ENCODE measurements at places on chromosomes 13 and 19. TPM values are rescaled to one million over a fixed set of nuclear protein-coding genes. Genes with fewer than 3 reads are reported as not detected.

- DNase-seq: no peak
These were observed 9.0 kb downstream of the DHRS12 start for GRCh38 chr13:51794964-51795363.

DNA sequence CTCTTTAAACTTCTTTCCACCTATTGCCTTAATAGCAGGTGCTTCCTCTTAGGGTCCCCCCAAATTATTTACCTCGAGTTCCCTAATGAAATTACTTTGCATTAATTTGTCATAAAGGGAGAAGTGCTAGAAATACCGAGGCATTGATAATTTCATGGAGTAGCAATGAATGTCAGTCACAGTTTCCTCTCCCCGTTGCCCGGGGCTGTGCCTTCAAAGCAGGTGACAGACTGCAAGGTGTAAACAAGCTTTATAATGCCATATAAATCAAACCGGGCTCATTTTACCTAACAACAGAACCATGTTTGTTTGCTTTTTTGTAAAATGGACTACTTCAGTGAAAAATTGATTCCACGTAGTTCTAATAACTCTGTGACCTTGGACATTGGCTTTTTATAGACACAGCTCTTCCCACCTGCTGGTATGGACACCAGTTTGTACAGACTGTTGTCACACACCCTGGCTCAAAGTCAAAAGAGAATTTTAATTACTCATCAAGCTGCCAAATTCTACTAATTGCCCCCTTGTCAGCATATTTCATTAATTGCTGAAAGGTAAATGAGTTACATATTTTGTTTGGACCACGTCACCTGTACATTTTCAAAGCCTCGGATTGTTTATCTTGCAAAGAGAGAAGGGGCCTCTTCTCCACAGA is 171.1 kb downstream of the STK24 start:
- DNase-seq: no peak

GRCh38 chr13:53198017-53198416 is 169.4 kb downstream of the OLFM4 start:
- no peak for DNase-seq

GRCh38 chr13:32354040-32354439 is 38.7 kb downstream of the BRCA2 start:
- DNase-seq: no peak

DNA sequence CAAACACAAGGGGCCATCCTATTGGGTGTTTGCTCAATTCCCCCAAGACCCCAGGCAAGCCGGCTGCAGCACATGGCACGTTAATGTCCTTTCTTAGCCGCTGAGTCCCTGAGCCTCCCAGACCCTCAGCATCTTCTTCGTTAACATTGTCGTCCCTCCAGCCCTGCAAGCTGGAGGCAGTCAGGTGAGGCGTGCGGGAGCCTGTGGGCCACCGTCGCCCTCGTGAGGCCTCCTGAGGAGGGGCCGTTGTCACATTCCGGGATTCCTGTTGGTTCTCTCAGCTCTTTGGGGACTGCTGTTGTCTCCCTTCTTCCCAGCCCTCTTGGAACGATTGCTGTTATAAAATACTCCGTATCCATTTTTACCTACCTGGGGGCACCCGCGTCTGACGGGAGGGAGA is 140.6 kb downstream of the KDM4B start:
- DNase-seq: no peak

DNA sequence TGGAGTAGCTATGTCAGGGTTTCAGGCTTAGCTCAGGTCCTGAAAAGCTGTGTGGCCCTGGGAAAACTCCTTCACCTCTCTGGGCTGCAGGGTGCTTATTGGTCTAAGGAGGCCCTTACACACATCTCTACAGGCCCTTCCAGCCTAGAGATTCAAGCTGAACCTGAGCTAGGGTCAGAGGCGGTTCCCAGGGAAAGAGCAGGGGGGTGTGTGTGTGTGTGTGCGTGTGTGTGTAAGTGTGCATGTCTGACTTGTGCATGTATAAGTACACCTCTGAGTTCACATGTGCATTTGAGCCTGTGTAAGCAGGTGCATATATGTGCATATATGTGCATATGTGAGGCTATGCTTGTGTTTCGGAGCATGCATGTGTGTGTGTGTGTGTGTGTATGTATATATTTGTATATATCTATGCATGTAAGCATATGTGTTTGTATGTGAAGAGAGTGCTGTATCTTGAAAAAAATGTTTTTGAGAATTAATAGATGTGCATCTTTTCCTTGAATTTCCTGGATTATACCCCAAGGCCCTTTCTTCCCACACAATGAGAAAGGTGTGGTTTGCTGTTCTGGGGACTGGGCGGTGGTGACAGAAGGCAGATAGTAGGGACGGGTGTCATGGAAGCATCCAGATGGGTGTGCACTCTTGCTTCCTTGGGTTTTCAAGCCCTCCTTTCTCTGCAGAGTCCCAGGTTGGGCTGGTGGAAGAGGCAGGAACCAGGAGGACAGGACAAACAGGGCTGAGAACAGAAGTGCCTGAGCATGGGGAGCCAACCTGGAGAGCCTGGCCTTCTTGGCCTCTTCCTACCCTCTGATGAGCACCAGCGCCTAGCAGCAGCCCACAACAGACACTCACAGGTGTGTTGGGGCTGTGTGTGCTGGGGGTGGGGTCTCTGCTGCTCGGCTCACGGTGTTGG is 150.3 kb upstream of the TSHZ3 start:
- DNase-seq: no peak

DNA sequence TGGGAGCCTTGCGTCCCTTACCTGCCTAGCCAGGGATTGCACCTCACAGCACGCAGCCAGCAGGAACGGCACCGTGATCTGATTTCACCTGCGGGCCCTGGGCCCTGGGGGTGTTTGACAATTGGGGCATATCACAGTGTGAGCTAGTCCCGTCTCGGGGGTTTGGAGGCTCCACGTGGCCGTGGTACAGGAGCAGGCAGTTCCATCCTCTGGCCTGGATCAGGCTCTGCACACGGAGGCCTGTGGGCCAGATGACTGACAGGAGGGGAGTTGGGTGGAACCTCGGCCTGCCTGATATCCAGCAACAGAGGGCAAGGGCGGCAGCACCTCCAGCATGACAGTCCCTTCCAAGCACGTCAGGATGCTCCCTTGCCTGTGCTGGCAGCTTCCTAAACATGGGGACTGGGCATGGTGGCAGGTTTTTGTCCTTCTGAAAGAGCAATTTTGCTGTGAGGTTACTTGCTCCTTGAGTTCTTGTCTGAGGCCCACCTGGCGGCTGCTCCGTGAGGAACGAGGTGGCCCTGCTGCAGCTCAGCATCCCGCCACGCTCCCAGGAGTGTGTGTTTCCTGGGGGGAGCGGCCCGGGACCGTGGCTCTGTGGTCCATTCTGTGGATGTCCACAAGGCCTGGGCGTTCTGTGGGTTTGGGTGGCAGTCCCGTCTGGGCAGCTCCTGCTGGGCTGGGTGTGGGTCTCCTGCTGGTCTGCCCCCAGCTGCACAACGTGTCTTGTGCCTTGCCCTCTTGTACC is 6.3 kb upstream of the RPS15 start:
- no peak for DNase-seq

- DNase-seq: no peak
These were observed 12.4 kb downstream of the TNFSF13B start for GRCh38 chr13:108281901-108282300.

GRCh38 chr19:47848823-47849473 is 10.1 kb upstream of the TPRX2 start:
- DNase-seq: no peak

DNA sequence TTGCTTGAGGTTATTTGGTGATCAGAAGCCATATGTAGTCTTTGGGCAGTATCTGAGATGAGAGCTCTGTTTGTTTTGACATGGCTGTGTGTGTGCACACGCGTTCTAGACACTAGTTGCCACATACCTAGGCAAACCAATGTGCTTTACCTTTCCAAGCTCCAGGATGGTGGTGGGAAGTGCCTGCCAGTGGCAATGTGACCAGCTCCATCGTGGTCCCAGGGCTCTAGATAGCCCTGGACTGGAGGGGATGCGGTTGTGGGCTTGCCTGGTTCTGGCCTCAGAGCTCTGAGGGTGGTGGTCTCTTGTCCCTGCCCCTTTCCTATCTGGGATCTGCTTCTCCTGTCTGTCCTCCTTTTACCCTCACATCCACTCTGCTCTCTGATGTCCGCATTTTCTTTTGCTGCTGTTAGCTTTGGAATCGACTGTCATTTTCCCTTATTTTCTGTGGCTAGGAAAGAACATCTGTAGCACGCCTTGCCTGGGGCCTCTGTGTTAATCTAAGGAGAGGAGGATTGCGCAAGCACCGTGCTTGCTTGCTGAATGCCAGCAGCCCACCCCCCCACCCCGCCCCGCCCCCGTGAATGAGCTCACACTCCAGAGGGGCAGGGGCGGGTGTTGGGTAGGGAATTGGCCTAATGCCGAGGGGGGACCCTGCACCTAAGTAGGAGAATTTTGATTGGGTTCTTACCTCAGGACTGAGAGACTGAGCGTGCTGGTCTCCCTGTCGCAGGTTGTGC is 89.5 kb downstream of the ARHGEF7 start:
- DNase-seq: peak; percentile 75

- no peak for DNase-seq
These were observed 13.5 kb downstream of the PTPRS start for GRCh38 chr19:5326986-5327623.

- DNase-seq: peak; percentile 98
These were observed at the start of gene LENG9 for GRCh38 chr19:54463531-54464043. Gene LENG9, minus strand, starts transcription at chr19:54463778. Its CDS starts 252 bp downstream, at chr19:54463526.

Gene PRR20A
- polyA plus RNA-seq: not detected

Gene UBE2L5
- polyA plus RNA-seq: not detected

Gene UQCR11
- 337 TPM for polyA plus RNA-seq

Gene ZNF793
- 0.96 TPM for polyA plus RNA-seq

Gene WBP4
- polyA plus RNA-seq: 37.0 TPM

Gene DHX34
- 10.0 TPM for polyA plus RNA-seq

Measured in psoas muscle (tissue), 8 donors.